ENCODE measurements at places on chromosomes 7 and 10.

DNA sequence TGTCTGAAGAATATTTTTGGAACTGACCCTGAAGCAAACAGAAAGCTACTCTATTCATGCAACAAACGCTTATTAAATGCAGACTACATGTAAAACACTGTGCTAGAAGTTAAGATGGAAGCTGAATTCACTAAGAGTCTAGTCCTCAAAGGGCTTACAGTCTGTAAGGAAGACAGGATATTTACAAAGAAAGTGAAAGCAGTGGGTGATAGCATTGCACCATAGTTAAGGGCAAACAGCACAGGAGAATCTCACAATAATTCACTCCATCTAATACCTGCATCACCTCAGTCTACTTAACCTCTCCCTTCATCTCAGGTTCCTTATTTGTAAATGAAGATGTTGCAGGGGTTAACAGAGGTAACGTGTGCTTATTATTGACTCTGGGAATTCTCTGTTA, 360.0 kb upstream of the AOAH start:
- no peak for DNase-seq

GRCh38 chr10:69418052-69418752, 1.5 kb upstream of the TACR2 start:
- no peak for DNase-seq

- DNase-seq, result no peak
Observed at GRCh38 chr7:84231157-84231556, 36.6 kb upstream of the SEMA3A start.

DNA sequence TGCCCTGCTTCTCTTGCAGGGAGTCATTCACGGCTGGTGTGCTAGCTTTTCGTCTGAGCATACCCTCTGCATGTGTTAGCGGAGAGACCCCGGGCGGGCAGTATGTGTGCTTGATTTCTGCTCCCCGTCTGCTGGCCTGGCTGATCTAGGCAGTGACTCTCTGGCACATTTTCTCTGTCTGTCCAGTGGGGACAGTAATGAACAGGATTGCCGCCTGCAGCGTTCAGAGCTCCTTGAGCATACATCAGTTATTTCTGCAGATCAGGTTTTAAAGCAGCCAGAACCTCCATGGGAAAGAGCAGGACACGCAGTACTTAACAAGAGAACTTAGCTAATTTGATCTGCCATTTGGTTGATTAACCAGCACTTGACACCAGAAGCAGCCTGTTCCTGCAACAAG, 242.5 kb downstream of the CELF2 start:
- DNase-seq, result no peak

DNA sequence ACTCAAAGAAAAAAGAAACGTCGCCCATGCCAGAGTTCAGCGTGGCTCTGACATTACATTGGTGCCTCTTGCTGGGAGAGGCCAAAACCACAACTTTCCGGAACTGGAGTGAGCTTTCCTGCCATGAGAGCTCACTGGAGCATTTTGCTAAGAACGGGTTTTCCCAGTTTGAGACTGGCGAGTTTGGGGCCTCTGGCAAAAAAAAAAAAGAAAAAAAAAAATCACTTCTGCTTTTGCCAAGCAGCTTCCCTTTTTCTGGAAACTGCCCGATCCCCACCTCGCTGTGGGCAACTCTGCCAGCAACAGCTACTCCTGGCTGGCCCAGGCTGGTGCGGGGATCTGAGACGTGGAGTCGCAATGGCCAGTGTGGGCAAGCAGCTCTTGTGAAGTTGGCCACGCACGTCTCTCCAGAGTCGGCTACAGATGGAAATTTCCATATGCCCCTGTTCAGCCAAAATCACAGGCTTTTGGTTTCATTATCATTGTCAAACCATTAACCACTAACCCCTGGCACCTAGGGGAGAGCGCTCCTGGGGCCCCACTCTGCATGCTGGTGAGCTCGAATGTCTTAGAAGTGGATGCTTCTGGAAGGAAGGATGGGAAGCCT, 25.7 kb downstream of the PRKAG2 start:
- DNase-seq, result no peak

- peak; percentile 68 for DNase-seq
Observed at GRCh38 chr10:127041552-127041951, 136.3 kb downstream of the DOCK1 start.

GRCh38 chr10:30158325-30158960, 99.1 kb upstream of the JCAD start:
- DNase-seq, result no peak

GRCh38 chr10:44478040-44478439, 93.1 kb upstream of the CXCL12 start:
- no peak for DNase-seq

- no peak for DNase-seq
Observed at GRCh38 chr7:156472267-156472666, 168.3 kb upstream of the RNF32 start.

- DNase-seq, result no peak
Observed at GRCh38 chr7:97218767-97219166, 101.3 kb downstream of the SDHAF3 start.

DNA sequence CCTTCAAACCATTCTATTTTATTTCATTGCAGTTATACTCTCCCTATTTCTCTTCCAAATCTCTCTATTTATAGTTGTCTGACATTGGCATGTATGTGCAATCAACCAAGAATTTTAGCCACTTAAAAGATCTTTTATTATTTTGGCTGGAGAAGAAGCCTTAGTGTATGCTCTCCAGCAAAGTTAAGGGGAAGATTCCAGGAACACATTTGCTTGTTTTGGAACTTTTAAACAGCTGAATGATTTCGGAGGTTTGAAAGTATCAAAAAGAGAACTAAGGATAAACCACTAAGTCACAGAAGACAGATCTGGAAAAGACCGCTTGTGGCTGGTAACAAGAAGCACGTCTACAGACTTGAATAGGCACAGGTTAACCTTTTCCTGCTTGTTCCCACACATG, 182.2 kb upstream of the FZD1 start:
- DNase-seq, result no peak

GRCh38 chr10:18010050-18010449, 58.3 kb downstream of the SLC39A12 start:
- DNase-seq, result no peak

DNA sequence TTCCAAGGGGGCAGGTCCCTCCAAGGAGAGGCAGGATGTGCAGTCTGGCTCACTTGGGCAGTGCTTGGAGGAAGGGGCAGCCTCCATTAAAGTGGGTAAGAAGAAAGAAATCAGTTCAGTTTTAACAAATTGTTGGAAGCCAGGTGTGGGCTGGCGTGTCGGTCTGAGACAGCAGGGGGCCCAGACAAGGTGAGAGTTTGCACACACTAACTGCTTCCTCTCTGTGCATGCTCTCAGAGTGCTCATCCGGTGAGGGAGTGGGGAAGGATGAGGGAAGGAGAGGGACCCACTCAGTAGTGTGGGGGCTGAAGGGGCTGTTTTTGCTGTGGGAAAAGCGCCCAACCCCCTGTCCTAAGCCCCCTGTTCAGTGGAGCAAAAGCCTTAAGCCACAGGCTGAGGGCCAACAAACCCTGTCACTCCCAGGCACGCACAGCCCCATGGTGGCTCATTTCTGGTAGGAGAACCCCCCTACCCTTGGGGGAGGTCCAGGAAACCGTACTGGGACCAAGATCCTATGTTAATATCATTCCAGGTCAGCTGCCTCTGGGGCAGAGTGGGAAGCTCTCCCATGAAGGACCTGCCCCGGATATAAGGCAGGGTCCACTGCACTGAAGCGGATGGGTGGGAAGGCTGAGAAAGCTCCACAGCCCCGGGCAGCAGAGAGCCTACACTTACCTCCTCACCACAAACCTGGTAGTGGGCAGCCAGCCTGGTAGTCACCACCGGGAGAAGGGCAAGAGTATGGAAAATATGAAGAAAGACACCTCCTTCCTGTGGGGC, 5.1 kb upstream of the PCBD1 start:
- no peak for DNase-seq

DNA sequence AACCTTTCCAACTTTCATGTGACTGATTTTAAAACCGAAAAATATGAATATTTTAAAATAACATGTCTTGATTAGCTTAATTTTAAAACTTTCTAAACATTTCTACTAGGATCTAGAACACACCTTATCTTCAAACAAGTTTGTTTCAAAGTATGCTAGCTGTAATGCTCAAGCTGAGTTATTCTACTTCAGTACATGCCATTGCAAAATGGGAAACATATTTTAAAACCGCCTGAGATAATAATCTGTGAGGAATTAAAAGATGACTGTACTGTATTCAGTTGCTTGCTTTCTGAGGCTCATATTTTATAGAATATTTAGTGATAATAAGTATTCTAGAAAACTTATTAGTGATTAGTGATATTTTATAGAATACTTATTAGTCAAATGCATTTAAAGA, 99.6 kb downstream of the LMBR1 start:
- DNase-seq, result no peak

DNA sequence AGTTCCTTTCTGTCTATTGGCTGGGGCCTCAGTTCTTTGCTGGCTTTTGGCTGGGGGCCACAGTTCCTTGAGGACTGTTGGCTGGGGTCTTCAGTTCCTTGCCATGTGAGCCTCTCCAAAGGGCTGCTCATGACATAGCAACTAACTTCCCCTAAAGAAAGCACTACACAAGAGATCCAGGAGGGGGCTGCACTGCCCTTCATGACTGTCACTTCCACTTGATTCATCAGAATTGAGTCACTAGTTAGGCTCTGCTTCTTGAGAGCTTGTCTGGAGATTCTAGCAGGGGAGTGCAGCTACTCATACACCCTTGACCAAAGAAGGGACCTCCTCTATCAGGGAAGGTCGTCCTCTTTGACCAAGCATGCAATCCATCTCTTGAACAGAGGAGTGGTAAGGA, 38.0 kb upstream of the MKX start:
- peak; percentile 11 for DNase-seq

- DNase-seq, result no peak
Observed at GRCh38 chr10:43322331-43322730, 49.1 kb upstream of the FXYD4 start.

DNA sequence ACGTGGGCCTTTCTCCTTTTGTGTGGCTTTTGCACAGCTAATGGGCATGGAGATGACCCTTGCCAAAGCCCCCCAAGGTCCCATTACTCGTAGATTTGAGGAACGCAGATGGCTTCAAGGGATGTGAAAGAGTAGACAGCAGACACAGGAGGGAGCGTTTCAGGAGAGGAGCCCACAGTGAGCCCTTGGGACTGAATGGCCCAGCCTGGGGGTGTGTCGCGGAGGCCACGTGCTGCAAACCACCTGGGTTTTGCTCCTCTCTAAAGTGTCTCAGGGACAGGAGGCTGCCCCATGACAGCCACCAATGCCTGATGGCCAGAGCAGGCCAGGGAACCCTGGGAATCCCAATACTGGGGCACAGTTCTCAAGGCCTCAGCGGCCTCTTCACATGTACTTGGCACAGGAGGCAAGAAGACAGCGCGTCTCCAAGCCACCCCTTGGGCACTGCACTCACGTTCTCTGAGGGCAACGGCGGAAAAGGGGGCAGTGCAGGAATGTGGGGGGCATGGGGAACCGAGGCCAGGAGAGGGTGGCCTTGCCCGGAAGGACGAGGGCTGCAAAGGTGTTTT, 185.2 kb downstream of the WDR37 start:
- no peak for DNase-seq

DNA sequence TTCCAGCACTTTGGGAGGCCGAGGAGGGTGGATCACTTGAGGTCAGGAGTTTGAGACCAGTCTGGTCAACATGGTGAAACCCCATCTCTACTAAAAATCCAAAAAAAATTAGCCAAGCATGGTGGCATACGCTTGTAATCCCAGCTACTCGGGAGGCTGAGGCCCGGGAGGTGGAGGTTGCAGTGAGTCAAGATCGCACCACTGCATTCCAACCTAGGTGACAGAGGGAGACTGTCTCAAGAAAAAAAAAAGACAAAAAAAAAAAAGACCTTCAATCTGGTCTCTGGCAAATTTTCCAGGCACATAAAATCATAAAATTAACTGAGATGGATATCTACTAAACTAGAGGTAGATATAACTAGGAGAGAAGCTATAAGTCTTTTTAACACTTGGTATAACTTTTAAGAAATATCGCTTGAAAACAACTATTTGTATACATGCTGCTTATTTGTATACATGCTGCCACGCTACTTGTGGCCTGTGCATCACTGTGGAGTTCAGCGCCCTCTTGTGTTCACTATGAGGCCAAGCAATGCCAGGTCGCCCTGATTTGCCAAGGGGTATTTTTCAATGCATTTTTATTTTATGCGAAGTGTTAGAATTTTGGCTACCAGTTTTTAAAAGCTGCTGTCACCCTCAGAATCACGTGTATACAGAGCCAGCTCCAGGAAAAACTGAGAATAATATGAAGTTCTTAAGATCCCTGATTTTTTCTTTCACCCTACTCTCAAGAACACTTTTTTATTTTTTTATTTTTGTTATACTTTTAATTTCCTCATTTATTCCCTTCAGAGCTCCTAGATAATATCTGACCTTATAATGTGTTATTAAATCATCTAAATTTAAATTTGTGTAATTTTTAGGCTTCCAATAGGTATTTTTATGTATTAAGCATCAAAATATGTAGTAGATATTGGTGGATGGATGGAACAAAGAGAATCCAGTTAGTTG, 26.7 kb downstream of the CYCS start:
- DNase-seq, result no peak

DNA sequence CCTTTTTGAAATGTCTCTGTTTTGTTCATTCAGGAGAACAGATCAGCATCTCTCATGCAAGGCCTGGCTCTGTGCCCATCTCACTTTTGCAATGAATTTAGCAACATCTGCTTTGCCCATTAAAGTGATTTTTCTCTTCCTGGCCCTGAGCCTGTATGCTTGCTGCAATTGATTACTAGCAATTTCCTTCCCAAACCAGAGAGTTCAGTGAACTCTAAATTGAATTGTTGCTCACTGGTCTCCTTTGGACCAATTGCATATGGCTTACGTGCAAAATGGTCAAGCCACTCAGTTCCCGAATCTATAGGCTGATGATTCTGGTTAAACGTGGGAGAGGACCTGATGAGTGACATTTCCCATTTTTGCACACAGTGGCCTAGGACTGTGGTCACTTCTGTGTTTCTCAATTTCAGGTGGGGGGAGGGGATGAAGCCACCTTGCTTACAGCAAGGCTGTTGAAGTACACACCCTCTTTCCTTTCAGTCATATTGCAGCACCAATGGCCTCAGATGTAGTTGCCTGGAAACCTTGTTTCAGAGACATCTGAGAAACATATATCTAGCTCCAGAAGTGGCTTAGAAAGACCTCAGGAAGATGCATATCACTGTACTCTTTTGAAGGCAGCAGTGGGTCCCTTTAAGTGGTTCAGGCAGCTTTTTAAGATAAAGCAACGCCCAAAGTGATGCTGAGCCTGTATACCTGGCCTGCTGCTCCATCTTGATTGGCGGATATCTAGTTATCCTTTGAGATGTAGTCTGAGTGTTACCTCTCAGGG, 201.4 kb downstream of the PTEN start:
- DNase-seq, result peak; percentile 88

- DNase-seq, result no peak
Observed at GRCh38 chr7:42082144-42082543, 154.9 kb downstream of the GLI3 start.

GRCh38 chr10:86164960-86165630, 201.5 kb downstream of the GRID1 start:
- DNase-seq, result no peak

- DNase-seq, result no peak
Observed at GRCh38 chr7:27168265-27168947, 3.1 kb upstream of the HOXA9 start.

DNA sequence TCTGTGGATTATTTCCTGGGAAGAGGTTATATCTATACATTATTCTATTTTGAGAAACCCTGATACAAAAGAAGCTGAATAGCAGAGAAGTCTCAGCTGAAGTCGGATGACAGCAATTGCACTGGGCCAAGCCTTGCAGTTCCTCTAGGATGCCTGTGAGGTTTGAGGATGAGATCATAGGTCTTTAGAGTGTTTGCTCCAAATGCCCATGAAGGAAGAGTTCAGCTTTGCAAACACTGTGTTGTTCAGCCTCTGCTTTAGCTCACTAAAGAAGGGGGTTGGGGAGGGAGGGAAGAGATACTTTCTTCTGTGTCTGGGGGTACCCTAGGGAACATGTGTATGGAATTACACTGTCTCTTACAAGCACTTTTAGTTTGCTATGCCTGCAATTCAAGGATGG, 282.5 kb upstream of the NRP1 start:
- no peak for DNase-seq
